IMR-90 (cell line): ENCODE measurements at places on chromosomes 16 and 17.

DNA sequence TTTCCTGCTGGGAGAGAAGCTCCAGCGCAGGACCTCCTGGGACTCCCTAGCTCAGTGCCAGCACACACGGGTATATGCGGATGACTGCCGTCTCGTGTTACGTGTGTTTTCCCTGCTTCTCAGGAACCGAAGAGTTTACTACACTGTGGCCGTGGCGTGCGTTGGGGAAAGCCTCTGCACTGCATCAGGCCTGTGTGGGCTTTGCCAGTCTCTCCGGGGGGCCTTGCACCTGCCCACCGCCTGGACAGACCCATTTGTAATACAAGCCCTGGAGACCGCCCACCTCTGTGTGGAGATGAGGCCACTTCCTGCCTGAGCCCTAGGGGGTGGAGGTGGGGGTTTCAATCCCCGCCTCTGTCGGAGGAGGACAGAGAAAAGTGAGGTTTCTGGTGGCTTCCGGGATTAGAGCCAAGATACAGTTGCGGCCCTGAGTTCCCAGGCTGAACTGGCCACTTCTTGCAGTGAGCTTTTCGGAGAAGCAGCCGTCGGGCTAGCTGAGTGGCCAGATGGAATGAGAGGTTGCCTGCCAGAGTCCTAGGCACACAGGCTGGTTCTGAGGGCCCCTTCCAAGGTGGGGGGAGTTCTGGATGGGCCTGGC is 43.4 kb upstream of the GSE1 start:
- DNase-seq: peak; percentile 78

DNA sequence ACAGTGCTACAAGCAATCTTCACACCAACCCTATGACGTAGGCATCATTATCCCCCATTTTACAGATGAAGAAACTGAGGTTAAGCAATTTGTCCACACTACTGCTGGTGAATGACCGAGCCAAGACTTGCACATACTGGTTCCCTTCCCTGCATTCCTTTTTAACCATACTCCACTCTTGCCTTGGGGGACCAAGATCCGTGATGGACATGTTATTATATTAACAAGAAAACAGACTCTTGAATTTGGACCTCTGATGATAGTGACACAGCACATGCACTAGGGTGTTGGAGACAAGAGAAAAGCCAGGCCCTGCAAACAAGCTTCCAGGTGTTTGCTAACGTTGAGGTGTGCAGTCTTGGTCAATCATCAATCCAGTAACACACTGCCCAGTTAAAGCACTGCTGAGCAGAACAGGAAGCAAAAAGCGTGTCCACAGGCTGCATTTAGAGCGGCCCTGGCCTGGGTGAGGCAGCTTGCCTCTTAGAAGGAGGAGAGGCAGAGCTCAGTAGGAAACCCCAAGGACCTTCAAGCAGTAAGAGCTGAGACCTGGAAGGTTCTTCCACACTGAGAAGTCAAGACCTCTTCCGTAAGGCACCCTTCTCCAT is 36.7 kb downstream of the HNF1B start:
- DNase-seq: no peak

DNA sequence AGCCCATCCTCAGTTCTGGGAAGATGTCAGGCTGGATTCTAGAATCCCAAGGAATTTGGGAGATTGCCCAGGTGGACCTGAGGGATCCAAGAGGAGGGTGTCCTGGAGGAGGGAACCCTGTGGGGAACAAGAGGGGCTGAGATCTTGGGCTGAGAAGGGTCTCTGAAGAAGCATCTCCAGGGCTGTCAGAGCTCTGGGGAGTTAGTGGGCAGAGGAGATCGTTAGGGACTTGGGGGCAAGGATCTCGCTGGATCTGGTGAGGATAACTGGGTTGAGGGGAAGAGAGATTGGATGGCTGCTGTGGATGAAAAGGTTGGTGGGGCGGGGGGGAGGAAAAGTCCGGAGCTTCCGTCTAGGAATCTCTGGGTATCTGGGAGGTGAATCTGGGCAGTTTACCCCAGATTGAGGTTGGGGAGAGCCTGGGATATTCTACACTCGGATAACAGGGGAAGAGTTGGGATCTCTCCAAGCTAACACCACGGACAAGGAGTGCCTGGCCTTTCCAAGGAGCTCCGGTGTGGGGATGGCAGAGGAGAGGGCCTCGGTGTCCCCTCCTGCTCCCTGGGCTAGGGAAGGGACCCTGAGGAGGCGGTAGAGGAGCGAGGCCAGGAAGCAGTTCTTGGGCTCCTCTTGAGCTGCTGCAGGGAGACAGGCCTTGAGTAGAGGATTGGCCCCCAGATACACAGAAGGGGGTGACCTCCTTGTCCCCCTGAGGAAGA is 1.7 kb downstream of the FBXL19 start:
- DNase-seq: no peak

DNA sequence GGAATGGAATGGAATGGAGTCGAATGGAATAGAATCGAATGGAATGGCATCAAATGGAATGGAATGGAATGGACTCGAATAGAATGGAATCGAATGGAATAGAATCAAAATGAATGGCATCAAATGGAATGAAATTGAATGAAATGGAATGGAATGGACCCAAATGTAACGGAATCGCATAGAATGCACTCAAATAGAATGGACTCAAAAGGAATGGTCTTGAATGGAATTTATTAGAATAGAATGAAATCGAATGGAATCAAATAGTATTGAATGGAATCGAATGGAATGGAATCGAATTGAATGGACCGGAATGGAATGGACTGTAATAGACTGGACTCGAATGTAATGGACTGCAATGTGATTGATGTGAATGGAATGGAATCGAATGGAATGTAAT is 501.4 kb upstream of the WSB1 start:
- peak; percentile 55 for DNase-seq

- peak; percentile 100 for DNase-seq
Measured at GRCh38 chr17:78822552-78822951, 18.1 kb downstream of the USP36 start.

GRCh38 chr17:77141846-77142449 is 1.2 kb downstream of the SEC14L1 start:
- no peak for DNase-seq

DNA sequence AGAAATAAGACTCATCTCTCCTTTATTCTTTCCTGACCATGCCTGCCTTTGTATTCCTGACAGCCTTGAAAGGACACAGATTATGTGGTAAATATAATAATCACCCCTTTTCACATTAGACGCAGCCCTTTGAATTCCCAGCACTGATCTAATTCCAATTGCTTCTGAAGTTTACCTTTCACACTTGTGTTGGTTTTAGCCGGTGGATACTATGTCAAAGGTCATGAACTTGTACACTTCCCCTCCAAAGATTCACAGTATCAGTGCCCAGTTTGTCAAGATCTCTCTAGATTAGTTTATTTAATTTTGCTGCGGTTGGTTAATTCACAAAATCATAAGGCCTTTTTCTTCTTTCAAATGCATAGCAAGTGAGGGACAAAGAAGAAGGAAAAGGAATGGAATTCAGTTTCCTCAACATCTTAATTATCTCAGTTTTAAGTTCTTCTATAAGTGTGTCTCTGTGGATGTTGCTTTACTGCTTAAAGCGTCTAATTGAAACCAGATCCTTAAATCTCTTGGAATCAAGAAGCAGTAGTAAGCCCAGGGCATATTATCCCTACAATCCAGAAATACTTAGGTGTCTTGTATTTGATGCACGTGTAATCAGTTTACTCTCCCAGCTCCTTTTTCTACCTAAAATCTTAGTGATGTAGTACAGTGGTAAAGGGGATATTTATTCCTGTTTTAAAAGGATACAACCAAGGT is 174.3 kb upstream of the TBX2 start:
- no peak for DNase-seq

GRCh38 chr16:1745900-1746692 is 25.2 kb downstream of the NME3 start:
- peak; percentile 53 for DNase-seq

DNA sequence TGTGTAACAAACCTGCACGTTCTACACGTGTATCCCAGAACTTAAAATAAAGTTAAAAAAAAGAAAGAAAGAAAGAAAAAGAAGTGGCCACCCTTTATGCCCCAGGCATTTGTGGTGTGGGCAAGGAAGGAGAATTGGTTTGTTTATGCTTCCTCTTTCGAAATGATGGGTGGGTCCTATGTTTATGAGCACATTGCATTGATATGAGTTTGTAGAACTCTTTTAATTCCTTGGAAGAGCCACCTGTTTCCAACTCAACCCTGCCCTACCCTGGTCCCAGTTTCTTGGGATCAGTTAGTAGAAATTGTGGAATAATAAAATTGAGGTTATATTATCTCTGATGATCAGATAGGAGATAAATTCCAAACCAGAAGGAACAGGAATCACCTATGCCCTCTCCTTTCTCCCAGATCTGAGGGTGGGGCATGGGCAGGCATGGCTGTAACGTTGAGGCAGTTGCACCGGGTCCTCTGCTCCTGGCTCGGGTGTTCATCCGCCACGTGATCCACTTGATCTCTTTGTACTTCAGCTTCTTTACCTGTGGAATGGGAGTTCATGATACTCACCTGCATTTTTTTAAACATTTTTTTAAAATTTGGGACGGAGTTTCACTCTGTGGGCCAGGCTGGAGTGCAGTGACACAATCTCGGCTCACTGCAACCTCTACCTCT is 15.9 kb downstream of the CHAD start:
- peak; percentile 19 for DNase-seq

DNA sequence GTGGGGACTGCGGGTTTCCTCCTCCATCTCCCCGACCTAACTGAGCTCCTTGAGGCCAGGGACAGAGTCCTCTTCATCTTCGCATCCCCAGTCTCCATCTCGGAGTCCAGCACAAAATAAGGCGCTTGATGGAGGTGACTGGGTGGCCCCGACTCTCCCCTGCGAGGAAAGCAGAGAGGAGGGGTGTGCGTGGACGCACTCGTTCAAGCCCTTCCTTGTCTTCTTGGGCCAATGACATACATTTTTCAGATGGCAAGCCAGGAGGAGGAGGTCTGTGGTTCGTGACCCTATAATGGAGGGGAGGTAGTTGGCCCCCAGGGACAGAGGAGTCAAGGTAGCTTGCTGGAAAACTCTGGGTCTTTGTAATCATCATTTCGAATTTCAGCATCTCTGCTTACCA is 17.2 kb downstream of the CRISPLD2 start:
- no peak for DNase-seq

- DNase-seq: no peak
Measured at GRCh38 chr16:1030473-1030901, 42.1 kb upstream of the SSTR5 start.

- DNase-seq: no peak
Measured at GRCh38 chr16:66979011-66979717, 9.2 kb upstream of the CES4A start.

GRCh38 chr16:55035029-55035428 is 104.4 kb downstream of the IRX5 start:
- no peak for DNase-seq

- DNase-seq: no peak
Measured at GRCh38 chr16:51095890-51096626, 55.0 kb downstream of the SALL1 start.

DNA sequence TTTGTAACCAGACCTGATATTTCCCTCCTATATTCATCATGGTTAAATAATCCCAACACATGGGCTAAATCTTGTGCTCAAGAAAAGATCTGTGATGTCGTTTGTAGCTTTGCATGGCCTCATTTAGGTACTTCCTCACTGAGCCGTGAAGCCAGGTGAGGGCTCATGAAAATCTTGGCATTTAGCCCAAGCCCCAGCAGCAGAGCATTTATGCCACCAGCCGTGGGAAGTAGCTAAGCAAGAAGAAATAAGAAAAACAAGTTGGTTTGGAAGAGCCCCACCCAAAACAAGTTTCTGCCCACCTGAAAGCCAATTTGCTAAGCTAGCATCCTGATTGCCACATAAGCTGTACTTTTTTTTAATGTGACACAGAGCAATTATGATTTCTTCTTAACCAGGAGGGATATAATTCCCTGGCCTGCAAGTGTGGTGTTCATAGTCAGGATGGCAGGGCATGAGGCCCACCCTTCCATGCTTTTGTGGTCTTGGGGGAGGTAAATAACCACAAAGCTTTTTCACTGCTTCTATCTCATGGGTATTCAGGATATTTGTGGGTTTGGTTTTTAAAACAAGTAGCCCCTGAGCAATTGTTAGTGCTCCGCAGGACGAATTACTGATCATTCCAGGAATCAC is 10.5 kb downstream of the TMIGD1 start:
- DNase-seq: no peak

DNA sequence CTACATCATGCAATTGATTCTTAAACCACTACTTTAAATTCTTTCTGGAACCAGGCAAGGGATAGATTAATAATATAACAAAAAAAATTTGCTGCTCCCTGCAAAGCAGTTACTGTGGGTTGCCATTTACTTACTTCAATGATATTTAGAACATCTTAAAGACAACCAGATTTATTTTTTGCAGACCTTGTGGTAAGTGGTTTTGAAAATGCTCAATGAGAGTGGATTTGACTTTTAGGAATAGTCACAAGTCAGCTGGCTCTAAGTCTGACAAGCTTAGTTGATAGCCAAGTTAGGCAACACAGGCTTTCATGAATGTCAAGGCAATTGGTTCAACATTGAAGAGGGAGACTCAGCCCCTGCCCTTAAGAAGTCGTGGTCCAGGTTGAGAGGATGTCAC is 11.8 kb downstream of the MARCHF10 start:
- DNase-seq: no peak

DNA sequence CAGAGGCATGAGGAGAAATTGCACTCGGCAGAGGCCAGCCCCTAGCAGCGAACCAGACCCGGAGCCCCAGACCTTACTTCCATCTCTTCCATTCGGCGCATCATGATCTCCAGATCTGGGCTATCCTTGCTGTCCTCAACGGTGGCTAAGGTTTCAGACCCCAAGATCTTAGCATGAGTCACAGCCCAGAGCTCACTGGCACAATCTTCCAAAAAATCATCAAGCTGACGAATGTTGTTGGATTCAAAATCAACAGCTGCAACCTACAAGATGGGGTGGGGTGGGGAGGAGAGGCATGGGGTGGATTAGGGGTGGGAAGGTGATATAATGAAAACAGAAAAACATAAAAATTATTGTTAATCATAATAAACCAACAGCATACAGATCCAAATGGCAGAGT is 39.7 kb upstream of the PITPNM3 start:
- DNase-seq: no peak

DNA sequence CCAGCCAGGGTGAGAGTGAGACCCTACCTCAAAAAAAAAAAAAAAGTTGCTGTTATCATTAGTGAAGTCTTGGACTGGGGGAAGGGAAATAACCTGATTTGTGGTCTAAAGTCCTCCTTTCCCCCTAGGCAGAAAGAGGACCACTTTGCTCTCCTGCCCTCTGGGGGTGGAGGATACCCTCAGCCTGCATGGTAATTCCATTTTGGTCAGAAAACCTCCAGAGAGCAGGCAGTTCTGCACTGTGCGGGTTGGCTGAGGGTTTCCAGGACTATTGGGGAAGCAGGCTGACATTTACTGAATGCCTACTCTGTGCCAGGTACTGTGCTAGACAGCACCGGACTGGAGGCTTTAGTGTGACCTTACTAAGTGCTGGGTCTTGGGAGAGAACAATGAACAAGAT is 2.6 kb downstream of the ADAP2 start:
- DNase-seq: no peak

- DNase-seq: peak; percentile 54
Measured at GRCh38 chr17:50956750-50957523, 90.8 kb upstream of the TOB1 start.

DNA sequence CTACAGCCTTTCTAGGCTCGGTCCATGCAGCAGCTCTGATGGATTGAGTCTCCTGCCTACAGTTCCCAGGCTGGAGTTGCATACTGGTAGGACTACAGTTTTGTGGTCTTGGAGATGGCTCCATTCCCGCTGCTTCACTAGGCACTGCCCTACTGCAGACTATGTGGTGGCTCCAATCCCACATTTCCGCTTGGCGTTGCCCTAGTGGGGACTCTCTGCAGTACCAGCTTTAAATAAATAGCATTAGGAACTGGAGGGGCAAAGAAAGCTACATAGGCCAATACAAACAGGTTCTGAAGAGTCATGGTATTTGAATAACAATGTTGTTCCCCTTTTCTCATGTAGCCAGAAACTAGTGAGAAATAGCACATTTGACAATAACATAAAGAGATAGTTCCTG is 5.4 kb upstream of the GOSR2 start:
- no peak for DNase-seq
